Pulmonary artery endothelial cell (primary cell): ENCODE measurements at places on chromosomes 2 and 18. TPM values are rescaled to one million over a fixed set of nuclear protein-coding genes. Genes with fewer than 3 reads are reported as not detected.

Gene CD8A
- total RNA-seq = not detected in 2 replicates

Gene PDCL3
- 18.9 and 28.0 TPM in 2 replicates for total RNA-seq

Gene RANBP2
- total RNA-seq = 72.5 and 104 TPM in 2 replicates

Gene DYSF
- total RNA-seq = 82.1 and 110 TPM in 2 replicates

Gene THUMPD2
- 7.5 and 8.7 TPM in 2 replicates for total RNA-seq

Gene IFIH1
- 7.3 and 13.7 TPM in 2 replicates for total RNA-seq

Gene SMYD1
- not detected in 2 replicates for total RNA-seq

Gene NCKAP5
- total RNA-seq = 0.39 and 0.59 TPM in 2 replicates

Gene RUFY4
- not detected in 2 replicates for total RNA-seq

Gene UGT1A5
- not detected in 2 replicates for total RNA-seq

Gene CROCC2
- not detected in 2 replicates for total RNA-seq

Gene CCDC178
- total RNA-seq = not detected in 2 replicates
